ENCODE measurements at places on chromosomes 4 and X.
A peak's percentile ranks its signal among the peaks of the same experiment; 100 is the strongest.

- peak; percentile 97 for DNase-seq
Observed at GRCh38 chr4:114108869-114109268, 129.4 kb upstream of the ARSJ start.

GRCh38 chr4:124530464-124531077 is 182.0 kb downstream of the ANKRD50 start:
- DNase-seq: no peak

- no peak for DNase-seq
Observed at GRCh38 chr4:156295676-156296195, 342.1 kb upstream of the CTSO start.

DNA sequence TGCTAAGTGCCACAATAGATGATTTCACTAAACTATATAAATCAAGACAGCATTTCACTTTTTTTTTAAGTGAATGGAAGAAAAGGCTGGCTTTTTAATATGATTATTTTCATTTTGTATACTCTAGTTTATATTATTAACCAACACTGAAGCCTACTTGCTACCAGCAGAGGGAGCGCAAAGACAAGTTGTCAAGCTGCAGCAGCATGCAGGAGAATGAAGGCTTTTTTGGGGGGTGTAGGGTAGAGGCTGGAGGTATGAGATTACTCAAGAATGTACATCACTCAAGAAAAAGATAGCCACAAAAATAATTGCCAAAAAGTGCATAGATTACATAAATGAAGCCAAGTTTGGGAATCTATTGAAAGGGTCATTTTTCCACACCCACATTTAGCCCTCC is 519.5 kb downstream of the FGF13 start:
- DNase-seq: peak; percentile 8

GRCh38 chr4:95107004-95107403 is 349.2 kb downstream of the BMPR1B start:
- DNase-seq: no peak

DNA sequence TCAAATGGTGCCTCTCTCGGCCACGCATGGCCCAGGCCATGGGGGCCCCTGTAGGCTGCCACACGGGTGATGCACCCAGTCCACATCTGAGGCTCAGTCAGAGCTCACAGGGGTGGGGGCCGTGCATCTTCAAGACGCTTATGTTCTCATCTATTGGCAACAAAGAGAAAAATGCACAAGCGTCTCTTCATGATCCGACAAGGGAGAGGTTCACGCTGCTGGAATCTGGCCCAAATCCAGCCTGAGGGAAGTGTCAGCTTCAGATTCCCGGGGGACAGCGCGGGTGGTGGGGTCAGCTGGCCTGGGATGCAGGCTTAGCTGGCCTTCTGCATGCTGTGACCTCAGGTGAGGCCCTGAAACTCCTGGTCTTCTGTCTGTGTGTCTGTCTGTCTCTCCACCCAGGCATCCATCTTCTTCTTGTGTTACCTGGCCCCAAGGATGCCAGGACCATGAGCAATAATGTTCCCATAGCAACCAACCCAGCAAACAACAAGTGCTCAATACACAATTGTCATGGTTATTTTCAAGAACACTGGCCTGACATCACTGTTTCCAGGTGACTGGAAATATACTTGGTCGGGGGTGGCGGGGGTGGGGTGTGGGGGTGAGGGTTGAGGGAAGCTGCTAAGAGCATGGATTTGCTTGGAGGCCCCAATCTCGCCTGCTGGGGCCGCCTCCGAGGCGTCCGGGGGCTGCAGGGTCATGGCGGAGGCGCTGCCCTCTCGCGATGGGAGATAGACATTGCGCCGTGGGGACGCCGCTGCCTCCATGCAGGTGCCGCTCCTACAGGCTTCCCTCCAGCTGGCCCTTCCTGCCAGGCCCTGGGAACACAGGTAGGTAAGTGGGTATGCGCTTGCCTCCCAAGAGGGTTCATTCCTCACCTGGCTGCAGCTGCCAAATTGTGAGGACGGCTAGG is 48.3 kb downstream of the ABLIM2 start:
- DNase-seq: no peak

- DNase-seq: no peak
Observed at GRCh38 chr4:115781528-115782146, 668.2 kb upstream of the NDST4 start.

GRCh38 chr4:64774626-64775025 is 365.4 kb upstream of the TECRL start:
- no peak for DNase-seq

All from NCI-H69 (cell line).